Activated T-cell treated with anti-CD3 and anti-CD28 coated beads, Interleukin-2, amount 50 U/mL, for 24 hours (primary cell): ENCODE measurements at places on chromosomes 12 and 14.
A peak's percentile ranks its signal among the peaks of the same experiment; 100 is the strongest.

GRCh38 chr12:66514581-66514980 is 164.3 kb downstream of the GRIP1 start:
- DNase-seq, result no peak

DNA sequence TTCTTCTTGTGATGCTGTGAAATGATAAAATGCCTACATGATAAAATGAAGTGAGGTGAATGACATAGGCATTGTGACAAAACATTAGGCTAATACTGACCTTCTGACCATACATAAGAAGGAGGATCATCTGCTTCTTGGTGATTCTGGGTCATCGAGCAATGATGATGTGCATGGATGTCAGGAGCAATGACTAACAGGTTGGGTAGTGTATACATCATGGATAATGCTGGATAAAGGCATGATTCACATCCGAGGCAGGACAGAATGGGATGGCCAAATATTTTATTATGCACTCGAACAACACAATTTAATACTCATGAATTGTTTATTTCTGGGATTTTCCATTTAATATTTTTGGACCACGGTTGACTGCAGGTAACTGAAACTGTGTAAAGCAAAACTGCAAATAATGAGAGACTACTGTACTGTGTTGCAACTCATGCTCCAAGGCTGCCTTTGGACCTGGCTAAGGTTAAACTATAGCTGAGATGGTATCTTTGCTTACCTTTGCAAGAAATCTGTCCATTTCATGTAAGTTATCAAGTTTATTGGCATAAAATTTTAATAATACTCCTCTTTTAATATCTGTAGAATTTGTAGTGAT is 7.6 kb upstream of the SLC25A21 start:
- DNase-seq, result no peak

DNA sequence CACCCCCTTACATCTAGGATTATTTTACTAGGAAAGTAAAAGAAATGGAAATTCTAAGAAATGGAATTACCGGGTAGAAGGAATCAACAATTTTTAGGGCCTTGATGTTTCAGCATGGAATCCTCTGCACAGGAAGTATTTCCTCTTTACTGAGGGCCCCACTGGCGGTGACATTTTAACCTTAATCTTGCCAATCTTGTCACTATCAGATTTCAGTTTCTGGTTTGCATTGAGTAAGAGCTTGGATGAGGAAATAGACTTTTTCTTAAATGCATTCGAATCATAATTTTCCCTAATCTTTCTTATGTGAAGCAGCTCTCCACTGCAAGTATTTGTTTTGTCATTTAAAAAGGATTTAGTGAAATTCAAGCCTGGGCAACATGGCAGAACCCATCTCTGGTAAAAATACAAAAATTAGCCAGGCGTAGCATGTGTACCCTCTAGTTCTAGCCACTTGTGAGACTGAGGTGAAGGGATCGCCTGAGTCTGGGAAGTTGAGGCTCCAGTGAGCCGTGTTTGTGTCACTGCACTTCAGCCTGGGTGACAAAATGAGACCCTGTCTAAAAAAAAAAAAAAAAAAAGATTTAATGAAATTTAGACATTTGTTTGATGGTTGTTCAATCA is 40.7 kb downstream of the TPCN1 start:
- DNase-seq, result no peak

DNA sequence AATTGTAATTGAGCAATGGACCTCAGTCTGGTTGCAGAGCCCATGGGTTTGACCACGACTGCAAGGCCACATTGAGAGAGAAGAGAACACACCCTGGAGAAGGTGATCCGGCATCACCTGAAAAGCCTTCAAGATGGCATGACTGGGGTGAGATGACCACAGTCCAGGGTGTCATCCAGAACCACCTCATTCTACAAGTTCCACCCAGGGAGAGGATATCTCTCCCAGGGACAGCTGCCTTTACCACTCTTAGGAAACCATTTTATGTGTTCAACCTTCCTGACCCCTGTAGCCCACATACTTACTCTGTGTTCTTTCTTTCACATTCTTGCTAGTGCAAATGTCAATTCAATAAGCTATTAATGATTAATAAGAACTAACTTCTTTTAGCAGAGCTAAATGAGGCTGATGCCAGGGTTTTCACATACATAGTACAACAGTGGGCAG is 43.4 kb upstream of the CPM start:
- DNase-seq, result no peak

GRCh38 chr12:6430124-6430989 is 14.4 kb upstream of the CD27 start:
- DNase-seq, result peak; percentile 70

DNA sequence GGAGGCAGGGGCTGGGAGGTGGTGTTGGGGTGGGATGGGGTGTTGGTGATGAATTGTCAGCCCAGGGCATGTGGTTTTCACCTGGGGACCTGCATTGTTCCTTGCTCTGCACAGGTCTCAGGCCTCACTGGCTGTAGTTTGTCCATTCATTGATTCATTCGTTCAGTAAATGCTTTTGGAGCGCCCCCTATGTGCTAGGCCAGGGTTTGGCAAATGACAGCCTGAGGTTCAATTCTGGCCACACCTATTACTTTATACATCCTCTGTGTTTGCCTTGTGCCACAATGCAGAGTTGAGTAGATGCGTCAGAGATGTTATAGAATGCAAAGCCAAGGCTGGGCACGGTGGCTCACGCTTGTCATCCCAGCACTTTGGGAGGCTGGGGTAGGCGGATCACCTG is 4.7 kb downstream of the ADCK1 start:
- no peak for DNase-seq

DNA sequence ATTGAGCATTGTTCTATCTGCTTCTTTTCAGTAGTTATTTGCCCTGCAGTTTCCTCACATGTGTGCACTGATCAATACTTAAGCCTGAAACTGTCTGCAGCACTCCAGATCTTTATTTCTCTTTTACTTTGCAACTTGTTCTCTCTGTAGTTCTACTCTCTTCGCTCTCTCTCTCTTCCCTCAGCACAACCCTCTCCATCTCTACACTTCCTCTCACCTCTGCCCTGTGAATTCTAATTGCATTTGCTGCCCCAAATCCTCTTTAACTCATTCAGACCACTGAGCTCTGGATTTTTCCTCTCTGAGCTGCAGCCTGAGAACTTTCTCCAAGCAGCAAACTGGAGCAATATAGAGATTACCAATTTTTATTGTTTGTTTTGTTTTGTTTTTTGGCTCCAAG is 1035.5 kb downstream of the FSCB start:
- DNase-seq, result no peak

- peak; percentile 79 for DNase-seq
Observed at GRCh38 chr14:64880221-64881121, 764 bp upstream of the SPTB start.

DNA sequence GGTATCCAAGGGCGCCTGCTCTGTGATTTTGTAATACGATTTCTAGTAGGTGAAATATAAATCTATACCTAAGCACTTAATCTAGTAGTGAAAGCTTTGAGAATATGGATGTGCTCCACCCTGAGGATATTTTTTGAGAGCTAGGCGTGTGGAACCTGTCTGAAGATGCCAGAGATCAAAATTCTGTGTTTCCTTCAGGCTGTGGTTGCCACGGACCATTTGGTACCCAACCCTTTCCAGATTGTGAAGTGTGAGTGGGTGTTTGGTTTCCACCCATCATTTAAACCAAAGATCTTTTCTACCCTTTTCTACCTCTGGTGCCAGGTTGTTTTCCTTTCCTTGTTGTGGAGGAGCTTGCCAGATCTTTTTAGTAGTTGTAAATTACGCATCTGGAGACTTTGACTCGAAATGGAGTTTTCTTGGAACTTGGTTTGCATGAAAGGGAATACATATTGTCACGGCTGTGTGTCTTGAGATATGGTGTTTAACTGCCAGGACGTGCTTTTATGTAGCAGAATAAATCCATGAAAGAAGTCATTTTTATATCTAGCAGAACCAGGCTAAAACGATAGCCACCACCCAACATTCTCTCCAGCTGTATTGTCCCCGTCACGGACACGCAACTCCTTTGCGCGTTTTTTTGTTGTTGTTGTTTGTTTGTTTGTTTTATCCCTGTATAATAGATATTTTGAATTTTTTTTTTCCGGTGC is 2.2 kb downstream of the LRFN5 start:
- DNase-seq, result no peak

- DNase-seq, result no peak
Observed at GRCh38 chr12:24102676-24103075, 153.2 kb upstream of the SOX5 start.

DNA sequence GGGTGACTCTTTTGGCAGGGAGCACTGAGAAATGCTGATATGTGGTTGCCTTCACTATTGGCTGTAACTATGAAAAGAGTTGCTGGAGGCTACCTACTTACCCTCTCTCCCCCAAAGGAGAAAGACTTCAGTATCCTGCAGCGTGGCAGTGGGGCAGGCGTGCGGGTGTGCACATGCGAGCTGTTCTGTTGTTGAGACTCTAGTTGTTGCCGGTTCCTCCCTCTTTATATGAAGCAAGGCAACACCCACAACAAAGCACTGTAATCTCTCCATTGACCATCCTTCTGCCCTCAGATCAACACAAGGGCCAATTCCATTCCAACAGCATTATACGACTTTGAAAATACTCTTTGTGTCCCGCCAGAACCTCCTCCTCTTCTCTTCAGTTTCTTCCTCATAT is 259.4 kb downstream of the CACNA1C start:
- DNase-seq, result no peak

- no peak for DNase-seq
Observed at GRCh38 chr14:81062816-81063215, 107.4 kb downstream of the TSHR start.

DNA sequence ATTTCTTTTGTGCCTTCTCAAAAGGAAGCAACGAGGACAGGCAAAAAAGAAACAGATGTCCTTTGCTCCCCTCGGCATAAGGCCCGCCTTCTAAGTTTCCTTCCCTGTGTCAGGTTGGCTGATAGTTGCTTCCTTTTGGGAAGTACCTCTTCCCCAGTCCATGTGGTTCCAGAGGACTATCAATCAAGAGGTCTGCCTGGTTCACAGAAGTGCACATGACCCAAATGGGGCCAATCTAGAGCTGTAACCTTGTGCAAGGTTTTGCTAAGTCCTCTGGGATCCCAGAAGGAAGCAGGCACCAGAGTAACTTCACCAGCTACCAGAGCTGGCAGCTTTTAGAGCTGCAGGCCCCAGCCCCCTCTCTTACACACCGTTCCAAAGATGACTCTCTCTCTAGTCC is 42.6 kb downstream of the TMEM63C start:
- DNase-seq, result no peak

DNA sequence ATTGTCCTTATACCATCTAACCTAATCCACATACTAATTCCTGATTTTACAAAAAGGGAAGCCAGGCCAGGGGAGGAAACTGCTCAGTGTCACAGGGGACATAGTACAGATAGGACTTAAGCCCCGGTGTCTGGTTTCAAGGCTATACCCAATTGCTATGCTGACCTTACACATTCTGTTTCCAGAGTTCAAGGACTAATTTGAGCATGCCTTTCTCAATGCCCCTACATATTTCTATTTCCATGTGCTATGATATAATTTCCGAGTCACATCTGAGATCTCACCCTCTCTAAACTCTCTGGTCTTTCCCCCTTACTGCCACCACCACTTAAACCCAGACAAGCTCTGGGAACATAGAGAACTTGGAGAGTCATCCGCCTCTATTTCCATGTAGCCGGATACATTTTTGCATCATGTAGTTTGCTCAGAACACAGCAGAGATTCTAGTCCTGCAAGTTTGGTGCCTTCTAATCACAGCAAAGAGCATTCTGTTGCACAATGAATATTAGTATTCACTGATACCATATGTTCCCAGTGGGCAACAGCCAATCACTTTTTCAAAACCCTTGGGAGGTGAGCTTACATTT is 34.2 kb downstream of the PPM1H start:
- no peak for DNase-seq

DNA sequence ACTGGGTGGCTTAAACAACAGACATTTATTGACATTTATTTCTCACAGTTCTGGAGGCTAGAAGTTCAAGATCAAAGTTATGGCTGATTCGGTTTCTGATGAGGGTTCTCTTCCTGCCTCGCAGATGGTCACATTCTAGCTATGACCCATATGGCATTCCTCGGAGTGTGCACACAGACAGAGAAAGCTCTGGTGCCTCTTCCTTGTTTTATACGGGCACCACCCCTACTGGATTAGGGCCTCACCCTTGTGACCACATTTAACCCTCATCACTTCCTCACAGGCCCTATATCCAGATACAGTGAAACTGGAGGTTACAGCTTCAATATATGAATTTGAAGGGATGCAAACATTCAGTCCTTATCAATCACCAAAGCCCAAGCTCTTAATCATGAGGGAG is 77.0 kb upstream of the OVCH1 start:
- no peak for DNase-seq

- no peak for DNase-seq
Observed at GRCh38 chr14:101075025-101075800, 171.7 kb upstream of the RTL1 start.

- DNase-seq, result no peak
Observed at GRCh38 chr14:103185051-103186029, 62.1 kb downstream of the TNFAIP2 start.

DNA sequence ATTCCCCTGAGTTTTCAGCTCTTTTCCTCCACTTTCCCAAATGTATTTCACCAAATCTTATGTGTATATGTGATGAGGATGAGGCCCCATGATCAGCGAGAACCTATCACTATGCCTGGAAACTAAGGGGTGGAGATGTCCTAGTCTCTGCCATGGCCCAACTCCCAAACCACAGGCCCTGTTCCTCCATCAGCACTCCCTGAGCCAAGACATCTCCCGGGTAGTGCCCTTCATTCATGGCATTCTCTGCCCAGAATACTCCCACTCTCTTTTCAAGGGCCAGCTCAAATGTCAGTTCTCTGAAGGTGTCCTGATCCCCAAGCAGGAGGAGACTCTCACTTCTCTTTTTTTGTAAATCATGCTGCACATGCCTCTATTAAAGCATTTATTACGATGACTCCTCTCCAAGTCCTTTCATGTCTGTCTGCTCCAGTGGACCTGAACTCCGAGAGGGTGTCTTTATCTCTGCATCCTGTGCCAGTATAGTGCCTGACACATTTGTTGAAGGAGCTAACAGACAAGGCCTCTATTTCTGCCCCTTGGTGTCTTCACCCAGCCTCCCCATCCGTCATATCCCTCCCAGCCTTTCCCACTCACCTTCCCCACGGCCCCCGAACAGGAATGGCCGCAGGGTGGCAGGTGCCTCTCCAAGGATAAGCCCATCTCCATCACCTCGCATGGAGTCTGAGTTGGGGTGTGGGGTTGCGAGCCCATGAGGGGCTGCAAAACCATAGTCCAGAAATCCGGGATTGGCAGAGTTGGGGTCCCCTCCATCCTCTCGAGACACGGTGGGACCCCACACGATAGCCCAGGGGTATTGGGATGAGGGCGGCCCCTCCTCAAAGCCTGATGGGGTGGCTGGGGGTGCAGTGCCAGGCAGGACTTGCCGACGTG is 3.7 kb downstream of the PIANP start:
- DNase-seq, result no peak

GRCh38 chr14:36344211-36344610 is 23.8 kb upstream of the MBIP start:
- no peak for DNase-seq

DNA sequence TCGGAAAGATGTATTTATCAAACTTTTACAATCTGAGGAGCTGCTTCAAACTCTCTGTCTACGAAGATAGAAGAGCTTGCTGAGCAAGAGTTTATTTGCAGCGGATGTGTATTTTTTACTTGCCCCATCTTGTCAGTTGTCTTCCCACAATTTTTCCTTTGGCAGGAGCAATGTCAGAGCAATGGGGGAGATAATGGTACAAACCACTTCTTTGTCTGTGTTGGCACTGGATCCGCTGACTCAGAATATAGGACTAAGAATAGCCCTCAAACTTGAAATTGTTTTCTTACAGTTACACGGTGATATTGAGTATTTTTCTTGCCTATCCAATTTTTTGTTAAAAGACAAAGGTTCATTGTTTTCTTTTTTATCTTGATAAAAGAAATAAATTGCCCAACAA is 27.6 kb downstream of the HELB start:
- DNase-seq, result no peak

- DNase-seq, result no peak
Observed at GRCh38 chr12:131045705-131046460, 92.2 kb downstream of the ADGRD1 start.
